ENCODE measurements at places on chromosomes 2 and 18.

- no peak for DNase-seq
Observed at GRCh38 chr18:36314098-36314497, 16.6 kb downstream of the FHOD3 start.

DNA sequence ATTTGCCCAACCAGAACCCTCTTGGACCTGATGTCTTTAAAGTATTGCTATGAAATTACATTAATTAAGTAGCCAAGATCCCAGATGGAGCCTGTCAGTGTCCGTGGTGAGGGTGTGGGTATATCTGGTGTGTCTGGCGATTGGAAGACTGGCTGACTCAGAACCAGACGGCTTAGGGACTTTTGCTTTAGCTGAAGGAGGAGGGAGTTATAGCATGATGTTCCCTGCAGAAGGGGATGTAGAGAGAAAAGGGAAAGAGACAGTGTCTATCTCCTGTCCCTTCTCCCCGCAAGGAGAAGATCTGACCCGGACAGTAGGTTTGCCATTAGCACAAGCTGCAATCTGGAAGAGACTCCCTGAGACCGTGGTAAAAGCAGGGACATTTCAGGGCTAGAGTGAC lies 60.6 kb downstream of the POU3F3 start:
- no peak for DNase-seq

DNA sequence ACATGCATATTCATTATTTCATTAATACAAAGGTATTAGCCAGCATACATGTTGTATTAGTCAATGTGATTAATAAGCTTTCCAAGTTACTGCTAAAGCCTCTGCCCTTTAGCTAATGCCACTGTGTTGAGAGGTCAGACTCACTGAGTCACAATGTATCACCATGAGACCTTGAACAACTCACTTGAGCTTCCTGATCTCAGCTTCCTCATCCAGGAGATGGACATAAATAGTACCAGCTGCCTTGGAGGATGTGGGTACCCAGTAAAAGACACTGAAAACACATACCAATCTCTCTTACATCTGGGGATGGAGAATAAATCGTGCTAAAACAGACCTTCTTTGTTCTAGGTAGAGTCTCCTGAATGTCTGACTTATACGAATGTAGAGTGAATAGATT lies 224.6 kb downstream of the EPHA4 start:
- DNase-seq, result no peak

GRCh38 chr18:59189008-59189407 lies 30.9 kb upstream of the GRP start:
- no peak for DNase-seq

- no peak for DNase-seq
Observed at GRCh38 chr2:317501-318424, 29.9 kb upstream of the ALKAL2 start.

GRCh38 chr2:98376996-98377395 lies 30.7 kb downstream of the CNGA3 start:
- no peak for DNase-seq

GRCh38 chr18:47321815-47322214 lies 70.4 kb upstream of the SKOR2 start:
- DNase-seq, result no peak

DNA sequence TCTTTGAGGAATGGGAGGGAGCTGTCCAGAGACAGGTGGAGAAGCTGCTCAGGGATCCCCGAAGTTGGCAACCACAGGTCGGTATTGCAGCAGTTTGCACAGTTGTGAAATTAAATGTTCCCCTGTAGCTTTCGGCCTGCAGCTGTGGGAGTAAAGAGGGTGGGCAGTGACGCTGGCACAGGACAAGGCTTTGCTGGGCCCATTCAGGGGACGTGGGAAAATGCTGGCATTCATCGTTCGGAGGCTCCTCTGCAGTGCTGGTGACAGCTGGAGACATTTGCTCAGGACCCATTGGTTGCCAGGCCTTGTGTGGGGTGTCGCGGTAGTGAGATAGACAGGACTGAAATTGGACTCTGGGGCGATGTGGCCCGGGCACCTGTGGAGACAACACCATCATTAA lies 173.7 kb downstream of the MYCN start:
- no peak for DNase-seq

DNA sequence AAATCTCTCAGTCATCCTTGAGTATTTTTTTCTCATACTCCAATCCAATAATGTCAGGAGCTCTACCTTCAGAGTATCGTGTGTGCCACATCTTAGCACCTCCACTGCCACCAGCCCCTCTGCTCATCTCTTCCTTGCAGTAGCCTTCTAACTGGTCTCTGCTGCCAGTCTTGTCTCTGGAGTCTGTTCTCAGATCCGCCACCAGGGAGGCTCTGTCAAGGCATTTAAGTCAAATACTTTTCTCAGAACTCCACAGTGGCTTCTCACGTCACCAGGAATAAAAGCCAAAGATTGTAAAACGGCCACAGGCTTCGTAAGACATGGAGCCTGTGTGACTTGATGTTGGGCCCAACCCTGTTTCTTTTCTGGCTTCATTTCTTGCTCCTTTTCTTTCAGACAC lies 7.1 kb downstream of the UNC50 start:
- DNase-seq, result no peak

GRCh38 chr2:11767779-11768178 lies 21.3 kb downstream of the LPIN1 start:
- no peak for DNase-seq

GRCh38 chr2:43605079-43605655 lies 9.3 kb upstream of the THADA start:
- DNase-seq, result peak; percentile 15

Data from activated CD4-positive, alpha-beta T cell treated with anti-CD3 and anti-CD28 coated beads, Interleukin-2, amount 50 U/mL, for 1 hour (primary cell).